ENCODE measurements at places on chromosomes 5 and 9. TPM values are rescaled to one million over a fixed set of nuclear protein-coding genes. Genes with fewer than 3 reads are reported as not detected.

DNA sequence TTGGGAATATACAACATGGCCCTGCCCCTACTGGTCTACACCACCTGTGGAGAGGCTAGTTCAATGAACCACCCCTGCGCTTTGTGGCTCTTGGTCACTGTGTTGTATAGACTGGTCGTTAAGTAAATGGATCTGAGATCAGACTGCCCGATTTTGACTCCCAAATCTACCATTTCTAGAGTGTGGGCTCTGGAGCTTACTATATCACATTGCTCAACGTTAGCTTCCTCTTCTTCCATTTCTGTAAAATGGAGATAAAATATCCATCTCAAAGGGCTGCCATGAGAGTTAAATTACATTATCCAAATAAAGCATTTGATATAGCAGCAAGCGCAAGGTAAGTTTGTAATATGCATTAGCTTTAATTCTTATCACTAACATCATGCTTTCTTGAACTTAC, 52.7 kb upstream of the IFNK start:
- DNase-seq: no peak

DNA sequence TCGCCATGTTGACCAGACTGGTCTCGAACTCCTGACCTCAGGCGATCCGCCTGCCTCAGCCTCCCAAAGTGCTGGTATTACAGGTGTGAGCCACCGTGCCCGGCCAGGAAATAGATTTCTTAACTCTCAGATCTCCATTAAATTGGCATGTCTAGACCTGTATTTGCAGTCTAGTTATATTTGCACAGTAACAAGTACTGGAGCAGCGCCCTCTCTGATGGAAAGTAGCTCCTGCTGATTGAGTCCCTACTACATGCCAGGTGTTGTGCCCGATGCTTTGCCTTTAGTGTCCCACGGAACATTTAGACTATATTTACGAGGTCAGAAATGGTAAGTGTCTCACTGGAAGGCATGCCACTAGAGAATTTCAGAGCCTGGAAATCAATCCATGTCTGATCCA, 15.8 kb upstream of the TMED9 start:
- DNase-seq: no peak

The WNT8A gene
- total RNA-seq: not detected

The ERGIC1 gene
- total RNA-seq: 201 TPM

DNA sequence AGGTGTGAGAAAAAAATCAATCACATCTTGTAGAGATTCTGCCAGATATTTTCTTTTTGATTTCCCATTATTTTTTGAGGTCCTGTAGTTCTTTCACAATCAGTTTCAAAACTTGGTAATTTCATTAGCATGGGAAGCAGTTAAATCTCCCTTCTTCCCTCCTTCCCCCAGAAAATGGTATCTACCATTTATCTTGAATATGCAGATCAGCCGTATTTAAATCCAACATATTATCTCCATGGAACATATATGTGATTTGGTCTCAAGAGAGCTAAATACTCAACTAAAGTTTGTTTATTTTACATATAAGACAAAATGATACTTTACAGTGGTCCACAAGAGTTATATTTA, 1034.8 kb downstream of the CDH12 start:
- DNase-seq: no peak

DNA sequence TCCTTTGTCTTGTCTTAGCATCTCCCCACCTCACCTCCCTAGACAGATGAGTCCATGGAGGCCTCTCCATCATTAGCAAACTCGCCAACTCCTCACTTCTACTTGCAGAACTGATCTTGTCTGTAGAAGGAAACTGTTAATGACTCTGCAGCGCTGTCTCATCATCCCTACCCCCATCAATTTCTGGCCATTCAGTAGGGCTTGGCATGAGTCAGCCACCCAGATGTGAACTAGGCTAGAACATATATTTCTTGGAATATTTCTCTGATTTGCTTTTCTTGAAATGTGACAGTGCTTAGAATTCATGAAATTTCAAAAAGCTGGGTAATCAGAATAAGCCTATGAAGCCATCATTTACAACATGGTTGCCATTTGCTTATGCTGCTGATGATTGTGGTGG, 1125.0 kb upstream of the DMAC1 start:
- DNase-seq: no peak

DNA sequence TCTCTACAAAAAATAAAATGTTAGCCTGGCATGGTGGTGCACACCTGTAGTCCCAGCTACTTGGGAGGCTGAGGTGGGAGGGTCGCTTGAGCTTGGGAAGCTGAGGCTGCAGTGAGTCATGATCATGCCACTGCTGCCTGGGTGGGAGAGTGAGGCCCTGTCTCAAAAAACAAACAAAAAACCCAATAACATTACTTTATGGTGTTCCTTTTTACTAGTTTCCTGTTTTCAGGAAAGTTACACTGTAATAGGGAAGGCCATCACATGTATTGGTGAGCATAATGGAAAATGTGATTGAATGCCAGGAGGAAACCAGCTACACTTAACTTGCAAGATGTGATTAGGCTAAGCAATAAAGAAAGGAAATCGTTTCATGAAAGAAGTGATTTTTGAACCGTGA, 42.7 kb downstream of the SV2C start:
- DNase-seq: peak; percentile 13

GRCh38 chr5:73911761-73912393, 285.9 kb downstream of the ARHGEF28 start:
- DNase-seq: no peak

DNA sequence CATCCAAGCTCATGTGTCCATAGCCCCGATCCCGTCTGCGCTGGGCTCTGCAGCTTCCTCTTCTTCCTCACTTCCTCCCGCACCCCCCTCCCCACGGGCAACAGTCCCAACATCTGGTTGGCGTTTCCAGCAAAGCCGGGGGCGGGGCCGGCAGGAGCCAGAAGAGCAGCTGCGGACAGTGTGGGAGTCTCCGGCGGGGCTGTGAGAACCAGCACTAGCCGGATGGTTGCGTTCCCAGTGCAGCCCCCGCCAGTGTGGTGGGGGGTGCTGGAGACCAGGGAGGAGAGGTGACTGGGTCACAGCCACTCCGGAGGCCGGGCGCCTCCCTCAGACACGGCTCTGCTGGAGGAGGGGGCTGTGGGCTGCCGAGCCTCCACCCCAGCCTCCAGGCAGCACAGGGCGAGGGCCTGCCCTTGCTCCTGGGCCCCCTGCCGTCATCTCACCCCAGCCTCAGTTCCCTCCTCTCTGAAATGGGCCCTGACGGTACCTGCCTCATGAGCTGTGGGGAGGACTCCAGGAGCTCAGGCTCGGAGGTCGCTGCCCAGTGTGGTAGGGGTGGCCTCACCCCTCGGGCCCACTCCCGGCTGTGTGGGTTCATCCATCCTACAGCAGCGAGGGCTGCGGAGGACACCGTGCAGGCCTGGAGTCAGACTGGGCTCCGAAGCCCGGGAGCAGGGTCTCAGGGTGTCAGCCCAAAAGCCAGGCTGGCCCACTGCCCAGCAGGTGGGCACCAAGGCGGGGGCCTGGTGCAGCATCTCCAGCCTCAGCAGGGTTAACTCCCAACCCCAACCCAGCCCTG, 41.5 kb upstream of the NOTCH1 start:
- peak; percentile 72 for DNase-seq

DNA sequence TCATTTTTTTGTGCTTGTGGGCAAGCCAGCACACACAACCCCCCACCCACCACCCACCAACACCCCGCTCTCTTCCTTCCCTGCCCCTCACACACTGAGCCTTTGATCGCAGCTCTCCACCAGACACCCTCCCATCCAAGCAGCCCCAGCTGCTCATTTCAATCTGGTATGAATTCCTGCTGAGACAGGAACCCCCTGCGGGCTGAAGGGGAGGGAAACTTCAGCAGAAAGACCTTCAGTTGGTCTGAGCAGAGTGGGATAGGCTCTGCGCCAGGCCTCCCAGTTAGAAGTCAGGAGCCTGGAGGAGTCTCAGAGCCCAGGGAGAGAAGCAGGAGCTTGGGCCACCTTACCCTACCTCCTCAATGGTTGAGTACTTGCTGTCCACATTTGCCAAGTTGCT, 7.2 kb downstream of the PCDHGC5 start:
- no peak for DNase-seq

DNA sequence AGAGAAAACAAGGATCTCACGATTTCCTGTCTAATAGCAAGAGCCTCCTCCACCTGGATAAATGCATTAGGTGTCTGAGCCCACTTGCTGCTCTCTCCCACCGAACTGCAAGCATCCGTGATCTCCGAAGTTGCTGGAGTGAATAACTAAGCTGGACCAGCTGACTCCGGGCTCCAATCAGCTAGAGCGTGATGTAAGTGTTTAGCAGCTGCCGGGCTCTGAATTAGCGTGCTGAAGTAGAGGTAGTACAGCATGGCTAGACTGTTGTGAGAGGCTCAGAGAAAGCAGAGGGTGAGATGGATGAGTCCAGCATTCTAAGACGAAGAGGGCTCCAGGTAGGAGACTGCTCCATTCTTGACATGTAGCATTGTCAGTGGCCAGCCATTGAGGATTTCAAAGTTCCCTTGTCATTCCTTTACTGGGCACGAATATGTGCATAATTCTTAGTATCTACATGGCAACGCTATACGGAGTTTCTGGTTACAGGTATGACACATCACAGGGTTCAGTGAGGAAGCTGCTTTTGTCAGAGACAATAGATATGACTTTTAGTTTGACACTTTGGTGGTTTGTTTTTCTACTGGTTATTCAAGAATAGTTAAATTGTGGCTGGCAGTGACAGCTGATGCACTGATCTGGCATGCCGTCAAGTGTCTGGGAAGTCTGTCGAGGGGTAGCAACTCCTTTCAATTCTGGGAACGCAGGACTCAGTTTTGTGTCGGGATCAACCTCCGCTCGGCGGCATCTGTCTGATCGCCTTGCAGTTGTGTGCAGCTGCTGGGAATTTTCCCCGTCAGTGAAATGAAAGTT, 232.6 kb downstream of the MAST4 start:
- peak; percentile 50 for DNase-seq

The GARIN3 gene
- not detected for total RNA-seq

The SPINK6 gene
- not detected for total RNA-seq

DNA sequence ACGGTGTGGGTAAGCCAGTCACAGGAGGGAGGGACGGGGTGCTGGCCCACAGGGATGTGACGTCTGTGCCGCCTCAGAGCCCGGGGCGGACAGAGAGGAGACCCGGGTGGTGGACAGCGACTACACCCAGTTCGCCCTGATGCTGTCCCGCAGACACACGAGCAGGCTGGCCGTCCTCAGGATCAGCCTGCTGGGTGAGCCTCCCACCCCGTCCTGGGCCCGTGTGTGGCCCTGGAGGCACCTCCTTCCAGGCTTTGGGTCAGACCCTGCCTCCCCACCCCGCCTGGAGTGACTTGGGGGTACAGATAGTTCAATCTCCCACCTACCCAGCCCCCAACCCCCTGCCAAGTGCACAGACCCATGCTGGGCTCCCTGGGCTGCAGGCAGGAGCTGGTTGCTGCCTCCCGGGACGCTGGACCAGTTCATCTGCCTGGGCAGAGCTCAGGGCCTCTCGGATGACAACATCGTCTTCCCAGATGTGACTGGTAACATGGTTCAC, 1.7 kb downstream of the LCN12 start:
- no peak for DNase-seq

DNA sequence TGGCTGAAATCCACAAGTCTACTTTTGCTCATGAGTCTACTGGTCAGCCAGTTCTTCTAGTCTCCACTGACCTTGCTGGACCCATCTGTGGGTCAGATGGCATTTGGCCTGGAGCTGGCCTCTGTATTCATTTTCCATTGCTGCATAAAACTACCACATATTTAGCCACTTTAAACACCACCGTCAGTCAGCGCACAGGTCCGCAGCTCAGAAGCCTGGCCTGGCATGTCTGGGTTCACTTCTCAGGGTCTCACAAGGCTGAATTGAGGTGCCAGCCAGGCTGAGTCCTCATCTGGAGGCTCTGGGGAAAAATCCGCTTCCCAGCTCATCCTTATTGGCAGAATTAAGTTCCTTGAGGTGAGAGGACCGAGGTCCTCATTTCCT, 54.7 kb downstream of the BARX1 start:
- DNase-seq: no peak

GRCh38 chr5:176394881-176395675, 6.5 kb downstream of the HIGD2A start:
- DNase-seq: no peak

The FOXD4L5 gene
- 0.24 TPM for total RNA-seq

The MARCOL gene
- total RNA-seq: not detected

GRCh38 chr9:22241024-22241423, 205.6 kb upstream of the DMRTA1 start:
- no peak for DNase-seq

The GPRIN1 gene
- total RNA-seq: 1.7 TPM

GRCh38 chr5:6261668-6262067, 116.7 kb downstream of the MED10 start:
- DNase-seq: no peak

Measured in left colon (tissue), 2 donors.